SK-N-SH (cell line): ENCODE measurements at places on chromosomes 3 and 15.

DNA sequence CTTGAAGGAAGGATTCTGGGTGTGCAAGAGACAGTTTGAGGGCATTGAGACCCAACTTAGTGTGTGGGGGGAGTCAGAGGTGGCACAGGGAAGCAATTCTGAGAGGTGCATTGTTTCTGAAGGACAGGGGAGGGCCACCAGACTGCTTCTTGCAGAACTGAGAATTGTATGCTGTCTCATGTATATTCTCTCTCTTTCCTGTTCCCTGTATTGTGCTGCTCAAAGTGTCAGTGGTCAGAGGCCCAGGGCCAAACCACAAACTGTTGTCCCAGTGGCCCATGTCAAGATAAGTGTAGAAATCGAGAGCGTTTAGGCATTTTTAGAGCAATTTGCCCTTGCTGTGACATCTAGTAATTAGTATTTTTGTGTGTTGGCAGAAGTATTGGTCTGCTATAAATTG, 567.1 kb downstream of the EDEM1 start:
- DNase-seq, result no peak

DNA sequence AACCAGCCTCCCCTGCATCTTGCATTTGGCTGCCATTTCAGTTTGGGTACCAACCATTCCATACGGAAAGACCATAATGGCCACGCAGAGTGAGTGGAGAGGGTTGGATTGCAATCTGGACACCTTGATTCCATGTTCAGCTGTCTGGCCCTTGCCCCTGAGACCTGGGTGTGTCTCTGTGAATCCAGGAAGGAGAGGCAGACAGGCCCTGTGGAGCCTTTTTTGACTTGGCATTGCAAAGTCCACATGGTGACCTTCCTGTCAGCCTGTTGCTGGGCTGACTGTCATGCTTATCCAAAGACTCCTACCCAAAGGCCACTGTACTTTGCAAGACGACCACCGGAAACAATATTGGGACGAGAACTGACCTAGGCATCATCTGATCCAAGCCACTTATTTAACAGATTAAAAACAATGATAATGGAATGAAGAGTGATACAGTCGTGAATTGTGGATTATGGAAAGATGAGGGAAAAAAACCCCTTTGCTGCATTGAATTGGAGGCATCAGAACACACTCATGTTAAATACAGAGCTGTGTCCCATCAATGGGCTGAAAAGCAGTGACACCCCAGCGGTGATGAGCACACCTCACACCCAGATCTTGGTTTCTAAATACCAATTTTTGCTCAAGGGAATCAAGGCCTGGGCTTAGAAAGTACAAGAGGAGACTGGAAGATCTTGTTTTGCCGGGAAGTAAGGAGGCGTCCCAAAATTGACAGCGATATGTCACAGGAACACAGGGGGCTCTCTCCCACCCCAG, 86.0 kb downstream of the LRRK1 start:
- no peak for DNase-seq

DNA sequence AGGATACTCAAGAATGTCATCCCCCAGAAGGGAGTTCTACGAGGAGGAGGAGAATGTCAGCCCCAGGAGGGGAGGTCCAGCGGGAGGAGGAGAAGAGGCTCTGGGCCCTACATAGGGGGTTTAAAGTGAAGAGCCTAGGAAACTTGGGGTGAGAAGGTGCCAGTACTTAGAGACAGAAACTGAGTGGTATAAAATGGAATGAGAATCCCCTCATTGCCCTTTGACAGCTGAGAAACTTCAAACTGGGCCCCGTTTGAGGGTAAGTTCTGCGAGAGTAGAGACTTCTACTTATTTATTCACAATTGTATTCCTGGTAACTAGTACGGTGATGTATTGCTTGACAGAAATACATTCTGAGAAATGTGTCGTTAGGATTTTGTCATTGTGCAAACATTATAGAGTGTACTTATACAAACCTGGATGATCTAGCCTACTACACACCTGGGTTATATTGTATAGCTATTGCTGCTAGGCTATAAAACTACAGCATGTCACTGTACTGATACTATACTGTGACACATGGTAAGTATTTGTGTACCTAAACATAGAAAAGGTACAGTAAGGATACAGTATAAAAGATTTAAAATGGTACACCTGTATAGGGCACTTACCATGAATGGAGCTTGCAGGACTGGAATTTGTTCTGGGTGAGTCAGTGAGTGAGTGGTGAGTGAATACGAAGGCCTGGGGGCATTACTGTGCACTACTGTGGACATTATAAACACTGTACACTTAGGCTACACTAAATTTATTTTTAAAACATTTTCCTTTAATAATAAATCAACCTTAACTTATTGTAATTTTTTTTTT, 62.0 kb downstream of the TSC22D2 start:
- no peak for DNase-seq

- no peak for DNase-seq
Observed at GRCh38 chr15:69346112-69346511, 47.4 kb downstream of the PAQR5 start.

DNA sequence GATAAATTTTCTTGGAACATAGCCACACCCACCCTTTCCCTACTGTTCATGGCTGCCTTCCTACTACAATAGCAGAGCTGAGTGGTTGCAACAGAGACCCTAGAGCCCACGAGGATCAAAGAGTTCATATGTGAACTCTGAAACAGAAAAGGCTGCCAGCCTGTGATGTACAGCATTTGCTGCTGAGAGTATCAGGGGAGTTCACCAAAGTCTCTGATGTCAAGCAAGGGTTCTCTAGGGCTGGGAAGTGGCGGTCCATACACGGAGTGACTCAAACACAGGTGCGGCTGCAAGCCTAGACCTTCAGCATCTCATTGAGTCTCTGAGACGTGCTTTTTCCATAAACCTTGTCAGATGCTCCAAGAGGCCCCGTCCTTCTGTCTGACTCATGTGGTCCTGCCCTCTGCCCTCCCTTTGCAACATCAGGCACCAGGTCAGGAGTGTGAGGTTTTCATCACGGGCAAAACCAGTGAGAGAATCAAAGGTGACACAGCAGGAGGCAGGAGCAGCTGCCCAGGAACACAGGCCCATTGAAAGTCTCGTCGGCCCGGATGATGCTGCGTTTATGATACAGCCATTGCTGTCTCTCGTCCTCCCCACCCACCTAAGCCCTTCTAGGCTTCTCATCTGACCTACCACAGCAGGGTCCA, 42.9 kb downstream of the PCSK6 start:
- DNase-seq, result no peak
